Stimulated activated CD4-positive, alpha-beta T cell treated with anti-CD3 and anti-CD28 coated beads, TNF-alpha, amount 100 ng/mL, for 48 hours (primary cell): ENCODE measurements at places on chromosomes 5 and 9.

- no peak for DNase-seq
These were observed 203.6 kb upstream of the PRDM9 start for GRCh38 chr5:23303836-23304235.

DNA sequence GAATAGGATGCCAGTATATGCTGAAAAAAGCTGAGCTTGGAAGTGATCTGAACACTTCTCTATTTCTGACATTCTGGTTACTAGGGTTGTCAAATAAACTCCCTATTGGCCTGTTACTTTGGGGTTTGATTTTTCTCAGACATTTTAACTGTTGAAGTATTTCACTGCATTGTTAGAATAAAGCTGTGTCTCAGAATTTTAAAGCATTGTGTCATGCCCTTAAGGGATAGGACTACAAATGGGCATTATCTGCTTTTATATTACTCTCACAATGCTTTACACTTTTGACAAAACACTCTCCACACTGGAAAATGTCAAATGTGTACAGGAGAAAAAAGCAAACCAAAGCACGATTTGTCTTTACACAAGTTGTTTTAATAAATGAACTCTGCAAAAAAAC, 16.8 kb upstream of the GPR21 start:
- no peak for DNase-seq

DNA sequence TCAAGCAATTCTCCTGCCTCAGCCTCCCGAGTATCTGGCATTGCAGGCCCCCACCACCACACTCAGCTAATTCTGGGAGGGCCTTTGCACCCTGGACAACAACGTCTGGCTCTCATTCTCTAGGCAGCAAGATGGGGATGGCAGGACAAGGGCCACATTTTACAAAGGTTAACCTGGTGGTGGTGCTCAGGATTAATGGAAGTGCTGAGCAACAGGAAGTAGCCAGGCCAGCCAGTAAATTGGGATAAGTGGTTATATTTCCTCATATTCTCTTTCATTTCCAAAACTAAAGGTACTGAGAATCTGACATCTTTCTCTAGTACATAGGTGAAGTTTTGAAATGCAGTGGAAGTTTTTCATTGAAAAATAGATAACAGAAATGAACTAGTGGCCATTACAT, 24.7 kb upstream of the ASPN start:
- no peak for DNase-seq

DNA sequence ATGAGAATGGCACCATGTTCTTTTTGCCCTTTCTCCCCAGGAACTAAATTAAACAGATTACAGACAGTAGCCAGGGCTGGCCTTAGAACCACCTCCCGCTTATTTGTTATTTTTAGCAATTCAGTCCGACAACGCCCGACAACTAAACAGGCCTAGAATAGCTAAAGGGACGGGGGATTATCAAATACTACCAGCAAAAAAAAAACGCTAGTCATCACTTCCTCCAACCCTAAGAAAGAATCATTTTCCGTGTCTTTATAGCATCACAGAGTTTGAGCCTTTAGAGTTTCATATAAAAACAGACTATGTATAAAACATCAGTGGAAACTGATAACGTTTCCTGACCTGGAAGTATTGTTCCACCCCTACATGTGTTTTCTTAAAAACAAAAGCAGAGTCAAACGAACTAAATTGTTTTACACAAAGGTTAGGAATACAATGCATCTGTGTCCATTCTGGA, 35.3 kb downstream of the PFDN1 start:
- DNase-seq, result no peak

DNA sequence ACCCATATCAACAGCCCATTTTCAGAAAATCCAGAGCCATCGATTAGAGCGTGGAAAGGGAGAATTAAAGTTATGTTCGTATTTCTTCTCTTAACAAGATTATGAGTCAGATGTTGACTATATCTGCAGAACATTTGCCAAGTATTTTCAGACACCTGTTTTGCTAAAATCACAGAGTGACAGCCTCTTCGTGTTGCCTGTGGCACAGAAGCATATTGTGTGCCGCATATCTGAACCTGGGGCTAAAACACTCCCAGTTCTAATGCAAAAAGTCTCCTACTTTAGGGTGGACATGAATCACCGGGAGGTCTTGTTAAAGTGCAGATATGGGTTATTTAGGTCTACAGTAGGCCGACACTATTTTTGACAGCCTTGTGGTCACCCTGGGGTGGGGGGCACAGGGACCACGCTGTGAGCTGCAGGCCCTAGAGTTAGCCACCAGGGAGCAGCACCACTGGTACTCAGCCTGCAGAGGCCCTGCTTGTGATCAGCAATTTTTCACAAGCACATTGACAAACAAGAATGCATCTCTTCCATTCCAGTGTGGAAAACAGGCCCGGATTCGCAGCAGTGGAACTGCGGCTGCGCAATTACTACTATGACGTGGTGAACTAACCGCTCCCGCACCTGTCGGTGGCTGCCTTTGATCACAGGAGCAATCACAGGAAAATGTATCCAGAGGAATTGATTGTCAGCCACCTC, 93.5 kb downstream of the SYK start:
- DNase-seq, result no peak

GRCh38 chr5:83011985-83012384, 65.2 kb downstream of the TMEM167A start:
- DNase-seq, result no peak

GRCh38 chr5:157247267-157247666, 18.7 kb upstream of the CYFIP2 start:
- no peak for DNase-seq

DNA sequence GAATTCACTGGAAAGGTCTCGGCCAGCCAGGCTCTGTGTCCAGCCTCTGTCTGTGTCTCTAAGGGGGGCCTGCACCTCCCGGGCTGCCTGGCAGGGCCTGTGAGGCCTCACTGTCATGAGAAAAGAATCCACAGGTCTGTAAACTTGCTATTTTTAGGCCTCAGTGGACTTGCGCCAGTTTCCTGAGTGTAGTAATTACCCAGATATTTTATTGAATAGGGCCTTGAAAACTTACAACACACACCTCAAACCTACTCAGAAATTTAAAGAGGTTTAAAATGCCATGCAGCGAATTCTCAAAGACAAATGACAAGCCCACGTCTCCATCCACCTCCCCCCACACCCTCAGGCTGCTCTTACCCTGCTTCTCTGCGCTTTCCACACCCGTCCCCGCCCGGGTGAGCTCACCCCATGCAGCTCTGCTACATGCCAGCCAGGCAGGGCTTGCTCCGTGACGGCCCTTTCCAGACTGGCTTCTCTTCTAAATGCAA, 8.8 kb upstream of the TENT4A start:
- DNase-seq, result no peak

DNA sequence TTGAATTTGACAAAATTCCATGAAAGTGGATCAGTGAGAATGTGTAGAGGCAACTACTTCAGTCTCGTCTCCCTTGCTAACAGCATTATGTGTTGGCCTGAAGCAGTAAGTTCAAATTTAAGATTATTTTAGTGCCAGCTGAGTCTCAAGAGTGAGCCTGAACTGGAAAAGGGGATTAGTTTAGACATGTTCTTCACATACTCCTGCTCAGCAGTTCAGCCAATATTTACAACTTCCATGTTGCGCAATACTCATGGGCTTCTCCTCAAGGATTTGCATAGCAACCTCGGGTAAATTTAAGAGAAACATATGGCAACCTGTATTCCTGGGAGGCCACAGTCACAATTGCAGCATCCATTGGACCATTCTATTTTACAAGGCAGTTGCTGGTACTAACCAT, 553.8 kb downstream of the PTPRD start:
- no peak for DNase-seq

DNA sequence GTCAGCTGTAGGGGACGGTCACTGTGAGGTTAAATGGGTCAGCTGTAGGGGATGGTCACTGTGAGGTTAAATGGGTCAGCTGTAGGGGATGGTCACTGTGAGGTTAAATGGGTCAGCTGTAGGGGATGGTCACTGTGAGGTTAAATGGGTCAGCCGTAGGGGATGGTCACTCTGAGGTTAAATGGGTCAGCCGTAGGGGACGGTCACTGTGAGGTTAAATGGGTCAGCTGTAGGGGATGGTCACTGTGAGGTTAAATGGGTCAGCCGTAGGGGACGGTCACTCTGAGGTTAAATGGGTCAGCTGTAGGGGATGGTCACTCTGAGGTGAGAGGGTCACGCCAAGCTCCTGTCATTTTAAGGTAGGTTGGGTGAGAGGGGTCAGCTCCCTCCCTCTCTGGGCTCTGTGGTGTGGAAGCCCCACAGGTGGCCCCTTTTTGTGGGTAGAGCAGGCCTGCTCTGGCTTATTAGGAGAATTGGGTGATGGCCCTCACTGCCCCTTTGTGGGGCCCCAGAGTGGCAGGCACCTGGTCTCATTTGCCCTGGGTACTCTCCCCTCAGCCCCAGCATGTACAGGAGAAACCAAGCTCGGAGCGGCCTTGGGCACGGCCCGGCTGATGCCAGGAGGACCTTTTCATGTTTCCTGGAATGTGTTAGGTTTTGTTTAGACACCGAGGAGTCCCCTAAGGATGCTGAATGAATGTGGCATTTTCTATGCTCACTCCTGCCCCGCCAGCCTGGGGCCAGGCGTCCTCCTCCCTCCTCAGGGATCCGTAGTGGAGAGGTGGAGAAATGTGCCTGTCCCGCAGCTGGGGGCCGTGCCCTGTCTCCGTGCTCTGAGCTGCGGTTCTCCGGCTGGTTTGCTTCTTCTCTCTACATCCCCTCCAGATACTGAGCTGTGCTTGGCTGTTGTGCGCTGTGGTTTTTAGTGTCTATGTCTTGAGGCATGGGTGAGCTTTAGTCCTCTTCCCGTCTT, 31.4 kb downstream of the AHRR start:
- no peak for DNase-seq

DNA sequence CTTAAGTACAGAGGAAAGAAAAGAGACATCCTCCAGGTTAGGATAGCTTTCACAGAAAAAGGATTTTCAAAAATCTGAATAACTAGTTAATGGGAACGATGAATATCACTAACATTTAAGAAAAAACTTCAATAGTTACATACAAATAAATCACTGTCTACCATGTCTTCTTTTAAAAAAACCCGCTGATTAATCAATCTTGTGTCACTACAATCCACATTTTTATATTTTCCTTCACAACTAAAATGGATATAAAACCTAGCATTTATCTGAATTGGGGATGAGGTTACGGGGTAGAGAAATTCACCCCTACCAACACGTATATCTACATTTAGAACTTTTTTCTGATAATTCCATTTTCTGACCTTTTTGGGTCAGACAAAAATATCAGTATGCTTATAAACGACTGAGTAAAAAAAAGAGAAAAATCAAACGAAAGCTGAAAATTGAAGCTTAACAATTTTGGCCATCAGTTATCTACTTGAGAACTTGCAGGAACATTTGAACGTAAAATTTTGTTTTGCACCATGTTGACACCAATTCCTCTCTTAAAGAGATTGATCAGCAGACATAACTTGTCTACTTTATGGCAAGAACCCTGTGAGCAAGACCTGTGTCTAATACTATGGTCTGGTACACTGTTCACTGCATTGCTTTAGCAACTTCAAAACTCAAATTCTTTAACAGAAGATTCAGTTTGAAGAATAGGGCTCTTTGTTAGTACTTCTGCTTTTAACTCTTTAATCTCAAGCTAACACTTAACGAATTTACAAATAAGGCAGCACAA, 4.8 kb downstream of the NR3C1 start:
- DNase-seq, result no peak

DNA sequence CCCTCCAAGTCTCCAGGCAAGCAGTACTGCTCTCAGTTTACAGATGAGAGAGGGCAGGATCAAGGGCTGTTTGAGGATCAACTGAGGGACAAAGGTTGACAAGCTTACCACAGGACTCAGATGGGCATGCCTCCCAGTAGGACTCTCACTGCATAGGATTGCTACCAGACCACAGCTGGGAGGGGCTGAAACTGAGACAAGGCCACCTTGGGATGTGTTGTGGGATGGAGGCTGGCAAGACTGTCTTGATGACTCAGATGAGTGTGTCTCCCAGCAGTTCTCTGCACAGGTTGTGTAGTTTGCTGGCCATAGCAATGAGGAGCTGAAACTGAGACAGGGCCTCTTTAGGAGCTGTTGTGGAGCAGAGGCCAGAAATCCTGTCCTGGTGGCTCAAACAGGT, 222.2 kb upstream of the IRX1 start:
- no peak for DNase-seq

GRCh38 chr9:2321523-2322148, 300.0 kb upstream of the VLDLR start:
- no peak for DNase-seq

DNA sequence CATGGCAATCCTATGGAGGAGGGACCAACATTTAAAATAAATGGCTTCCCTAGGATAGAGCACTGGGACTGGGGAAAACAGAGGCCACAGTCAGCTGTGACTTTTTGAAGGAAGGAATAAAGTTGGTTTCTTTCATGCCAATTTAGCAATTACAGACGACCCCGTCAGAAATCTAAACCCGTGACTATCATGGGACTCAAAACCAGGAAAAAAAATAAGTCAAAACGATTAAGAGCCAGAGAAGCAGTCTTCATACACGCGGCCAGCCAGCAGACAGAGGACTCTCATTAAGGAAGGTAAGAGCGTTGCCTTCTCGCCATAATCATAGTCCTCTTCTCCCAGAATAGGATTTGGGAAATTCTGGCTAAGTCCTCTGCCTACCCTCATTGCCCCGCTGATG, at the start of gene MLANA:
Gene MLANA (plus strand): TSS at position 249 of the 400 bp plus-strand sequence. CDS start 1,586 bp downstream, outside the sequence.
- no peak for DNase-seq

DNA sequence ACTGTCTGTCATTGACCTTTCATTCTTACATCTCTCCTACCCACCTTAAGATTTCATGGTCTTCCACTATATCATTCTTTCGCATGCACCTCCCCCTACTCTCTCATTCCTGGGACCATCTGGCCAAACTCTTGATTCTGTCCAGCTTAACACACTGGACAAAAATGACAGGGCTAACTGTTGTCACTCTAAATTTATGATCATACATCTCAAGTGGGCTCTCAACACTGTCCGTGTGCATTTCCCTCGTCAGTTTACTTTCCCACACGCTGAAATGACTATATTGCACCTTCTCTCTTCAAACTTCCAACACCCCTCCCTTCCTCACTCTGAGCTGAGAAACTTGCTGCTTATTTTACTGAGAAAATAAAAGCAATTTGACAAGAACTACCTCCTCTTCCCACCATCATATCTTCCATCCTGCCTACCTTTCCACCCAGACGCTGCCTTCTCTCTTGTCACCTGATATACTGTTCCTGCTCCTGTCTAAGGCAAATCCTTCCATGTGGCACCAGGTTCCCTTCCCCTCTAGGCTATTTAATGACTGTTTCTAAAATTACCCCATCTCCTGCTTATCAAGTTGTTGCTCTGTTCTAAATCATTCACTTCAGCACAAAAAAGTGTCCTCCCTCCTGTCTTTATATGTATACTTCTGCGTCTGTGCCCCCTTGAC, 8.1 kb upstream of the KLF9 start:
- DNase-seq, result no peak

DNA sequence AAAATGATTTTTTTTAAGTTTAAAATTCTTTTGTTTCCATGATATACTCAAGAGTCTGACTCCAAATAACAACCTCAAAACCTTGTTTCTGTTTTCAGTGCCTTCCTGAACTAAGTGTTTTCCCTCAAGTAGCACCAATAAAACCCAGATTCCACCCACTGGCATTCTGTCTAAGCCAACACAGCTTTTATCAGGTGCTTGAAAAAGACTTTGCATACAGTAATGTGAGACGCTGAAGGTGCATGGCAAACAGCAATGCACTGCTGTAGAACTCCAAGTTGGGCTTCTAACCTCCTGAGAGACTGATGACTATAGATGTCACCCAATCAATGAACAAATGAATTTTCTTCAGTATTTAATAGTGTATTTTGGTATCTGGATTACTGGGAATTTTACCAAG, 95.7 kb downstream of the NFIB start:
- DNase-seq, result no peak
